ENCODE measurements at places on chromosomes 7 and 10.

DNA sequence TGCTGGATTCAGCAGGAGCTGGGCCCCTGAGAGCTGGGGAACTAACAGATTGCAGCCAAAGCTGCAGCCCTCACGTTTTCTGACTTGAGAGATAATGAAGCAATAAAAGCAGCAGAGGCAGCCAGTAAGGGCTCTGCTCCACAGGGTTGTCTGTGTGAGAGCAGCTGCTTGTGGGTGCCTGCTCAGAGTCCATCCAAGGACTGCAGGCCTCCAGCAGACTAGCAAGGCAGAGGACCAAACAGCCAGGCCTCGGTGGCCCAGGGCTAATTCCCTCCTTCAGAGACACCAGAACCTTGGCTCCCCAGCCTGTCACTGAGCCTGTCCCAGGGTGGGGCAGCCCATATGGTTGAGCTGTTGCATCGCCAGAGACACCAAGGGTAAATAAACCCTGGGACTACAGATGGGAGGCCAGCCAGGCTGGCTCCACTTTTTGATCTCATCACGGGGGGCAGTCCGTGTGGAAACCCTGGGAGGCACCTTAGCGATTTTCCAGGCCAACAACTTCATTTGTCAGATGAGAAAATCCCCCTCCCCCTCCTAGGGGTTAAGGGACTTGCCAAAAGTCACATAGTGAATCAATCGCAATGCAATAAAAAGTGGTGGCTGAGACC lies 229.2 kb downstream of the WDR11 start:
- no peak for ATAC-seq

DNA sequence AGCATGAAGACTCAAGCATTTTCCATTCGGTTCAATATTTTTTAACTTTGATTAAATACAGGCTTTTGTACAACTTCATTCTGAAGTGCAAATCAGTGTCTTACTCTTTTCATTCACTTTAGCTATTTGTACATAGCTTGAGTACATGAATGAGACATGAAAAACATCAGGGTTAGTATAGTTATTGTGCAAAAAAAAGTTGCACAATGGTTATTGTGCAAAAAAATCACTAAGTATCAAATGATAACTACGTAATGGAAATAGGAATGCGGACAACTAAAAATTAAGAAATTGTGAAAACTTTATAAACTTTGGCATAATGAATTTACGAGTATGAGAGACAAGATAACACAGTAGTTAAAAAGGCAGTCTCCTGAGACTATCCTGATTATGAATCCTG lies 442.9 kb downstream of the ARL4A start:
- ATAC-seq, result no peak

DNA sequence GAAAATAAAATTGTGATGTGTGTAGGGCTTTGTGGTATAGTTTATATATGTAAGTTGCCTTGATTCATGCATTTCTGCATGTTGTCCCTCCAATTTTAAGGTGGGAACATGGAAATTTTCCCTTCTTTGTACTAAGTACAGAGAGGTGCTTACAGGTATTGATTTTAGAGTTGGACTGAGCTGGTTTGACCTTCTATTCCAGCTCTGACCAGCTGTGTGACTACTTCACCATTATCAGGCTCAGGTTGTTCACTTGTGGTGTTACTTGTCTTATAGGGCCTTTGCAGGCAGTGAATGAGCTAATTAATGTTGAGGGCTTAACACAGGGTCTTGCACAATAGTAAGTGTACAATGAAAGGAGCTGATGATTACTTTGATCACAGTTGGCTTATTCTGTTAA lies 16.3 kb downstream of the ZNF804B start:
- ATAC-seq, result no peak

- ATAC-seq, result no peak
Observed at GRCh38 chr10:62171791-62172190, 96.9 kb downstream of the RTKN2 start.

GRCh38 chr7:30281263-30281662 lies 3.1 kb upstream of the ZNRF2 start:
- no peak for ATAC-seq

All from activated T-helper 17 cell treated with anti-CD3 and anti-CD28 coated beads, Interleukin-2, amount 50 U/mL, for 72 hours (primary cell).